Suppressor macrophage (primary cell): ENCODE measurements at places on chromosomes 3 and 15.
A peak's percentile ranks its signal among the peaks of the same experiment; 100 is the strongest.

- DNase-seq: peak; percentile 10
Measured at GRCh38 chr3:39103324-39103693, 4.1 kb downstream of the GORASP1 start.

GRCh38 chr3:46934498-46935167 is 41.9 kb downstream of the CCDC12 start:
- peak; percentile 35 for DNase-seq

DNA sequence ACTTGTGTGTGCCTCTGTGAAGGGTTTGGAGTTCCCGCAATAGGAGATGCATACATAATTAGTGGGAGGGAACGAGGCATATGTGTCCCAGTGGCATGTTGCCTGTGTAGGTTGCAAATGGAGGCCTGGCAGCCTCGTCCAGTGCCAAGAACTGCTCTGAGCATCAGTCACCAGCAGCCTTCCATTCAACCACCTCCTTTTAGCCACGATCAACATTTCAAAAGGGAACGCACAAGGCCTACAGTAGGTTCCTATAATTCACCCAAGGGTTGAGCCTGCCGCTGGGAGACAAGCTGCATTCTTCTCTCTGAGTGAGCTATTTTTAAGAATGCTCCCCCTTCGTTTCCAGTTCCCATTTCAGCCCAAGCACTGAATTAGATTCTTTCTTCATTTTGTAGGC is 78.8 kb upstream of the CTNNB1 start:
- DNase-seq: peak; percentile 79

GRCh38 chr3:141845407-141846049 is 30.9 kb upstream of the ATP1B3 start:
- no peak for DNase-seq

DNA sequence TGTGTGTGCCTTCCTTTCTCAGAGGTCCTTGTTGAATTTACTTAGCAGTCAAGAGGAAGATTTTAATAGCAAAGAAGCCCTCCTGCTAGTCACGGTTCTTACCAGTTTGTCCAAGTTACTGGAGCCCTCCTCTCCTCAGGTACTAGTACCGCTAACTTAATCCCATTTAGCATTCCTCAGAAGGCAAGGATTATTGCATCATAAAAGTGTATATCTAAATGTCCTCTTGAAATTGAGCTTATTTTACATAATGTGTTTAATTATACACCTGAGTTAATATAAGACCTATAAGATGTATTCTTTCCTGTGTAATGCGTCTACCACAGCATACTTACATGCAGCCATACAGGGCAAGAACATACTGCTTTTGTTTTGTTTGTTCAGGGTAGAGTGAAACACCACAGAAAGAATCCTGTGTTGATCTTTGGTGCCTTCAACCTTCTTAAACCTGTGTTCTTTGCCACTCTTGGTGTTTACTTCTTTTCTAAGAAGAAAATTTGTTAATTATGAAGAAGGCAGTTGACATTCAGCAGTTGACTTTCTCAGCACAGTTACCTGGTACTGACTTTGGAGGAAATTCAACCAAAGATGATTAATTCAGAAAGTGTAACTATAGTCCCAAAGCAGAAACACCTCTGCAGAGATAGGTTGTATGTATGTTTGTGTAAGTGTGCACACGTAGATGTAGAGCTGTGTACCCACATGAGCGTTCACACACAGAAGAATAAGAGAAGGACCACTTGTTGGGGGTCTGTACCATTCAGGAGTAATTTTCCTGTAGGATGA is 33.1 kb downstream of the POLG start:
- DNase-seq: no peak

DNA sequence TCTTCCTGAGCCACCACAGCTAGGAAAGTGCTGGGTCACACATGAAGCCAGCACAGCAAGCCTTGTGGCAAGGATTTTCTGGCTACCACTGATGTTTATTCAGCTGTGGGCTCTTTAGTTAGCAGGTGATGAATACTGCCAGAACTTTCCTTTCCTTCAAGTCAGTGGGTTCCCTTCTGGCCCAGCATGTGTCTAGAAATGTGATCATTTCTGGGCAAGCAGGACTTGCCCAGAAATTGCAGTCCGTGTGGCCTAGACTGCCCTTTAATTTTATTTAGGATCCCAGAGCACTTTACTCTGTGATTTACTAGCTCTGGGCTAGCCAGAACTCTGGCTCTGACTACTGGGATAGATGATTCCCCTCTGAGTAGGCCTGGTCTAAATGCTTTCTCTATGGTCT is 397.5 kb downstream of the ZIC4 start:
- DNase-seq: no peak

DNA sequence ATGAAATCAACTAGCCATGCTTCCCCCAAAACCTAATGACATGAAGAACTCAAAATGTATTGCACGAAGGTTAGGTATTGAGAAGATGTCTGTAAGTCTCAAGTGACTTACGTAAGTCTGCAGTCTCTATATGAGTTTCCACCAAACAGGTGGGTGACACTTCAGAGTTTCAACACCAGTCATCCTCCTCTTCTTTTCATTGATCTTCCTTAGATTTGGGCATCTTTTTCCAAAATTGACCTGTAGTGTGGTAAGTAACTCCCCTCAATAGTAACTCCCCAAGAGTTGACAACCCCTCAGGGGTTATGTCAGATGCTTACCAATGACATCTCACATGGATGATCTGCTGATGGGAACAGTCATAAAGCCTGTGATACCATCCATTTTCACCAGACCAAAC is 46.1 kb downstream of the GPR176 start:
- no peak for DNase-seq

DNA sequence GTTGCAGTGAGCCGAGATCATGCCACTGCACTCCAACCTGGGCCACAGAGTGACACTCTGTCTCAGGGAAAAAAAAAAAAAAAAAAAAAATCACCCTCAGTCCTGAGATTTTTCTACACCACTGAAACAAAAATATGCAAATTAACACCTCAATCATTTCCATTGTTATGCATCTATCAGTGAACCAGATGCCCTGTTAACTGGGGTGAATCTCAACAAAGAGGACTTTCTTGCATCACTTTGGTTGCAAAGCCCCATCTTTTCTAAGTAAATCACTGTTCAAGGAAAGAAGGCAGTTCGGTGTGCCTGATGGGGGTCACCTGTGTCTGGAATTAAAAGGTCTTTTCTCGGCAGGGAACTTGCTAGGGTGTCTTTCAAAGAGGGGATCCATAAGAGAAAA is 421.6 kb downstream of the EPHB1 start:
- no peak for DNase-seq

DNA sequence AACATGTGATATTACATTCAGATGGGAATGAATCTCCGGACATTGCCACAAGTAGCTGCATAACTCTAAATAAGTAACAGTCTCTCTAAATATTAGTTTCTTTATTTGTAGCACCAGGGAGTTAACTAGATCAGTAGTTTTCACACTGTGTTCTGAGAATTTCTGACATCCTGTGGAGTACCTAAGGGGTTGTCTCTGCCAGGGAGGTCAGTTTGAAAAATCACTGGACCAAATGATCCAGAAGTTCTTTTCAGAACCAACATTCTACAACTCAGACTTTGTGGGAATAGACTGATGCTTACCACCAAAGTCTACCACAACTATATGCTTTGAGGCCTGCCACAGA is 9.0 kb upstream of the ILDR1 start:
- DNase-seq: no peak

GRCh38 chr3:33956206-33956605 is 157.8 kb downstream of the PDCD6IP start:
- no peak for DNase-seq

DNA sequence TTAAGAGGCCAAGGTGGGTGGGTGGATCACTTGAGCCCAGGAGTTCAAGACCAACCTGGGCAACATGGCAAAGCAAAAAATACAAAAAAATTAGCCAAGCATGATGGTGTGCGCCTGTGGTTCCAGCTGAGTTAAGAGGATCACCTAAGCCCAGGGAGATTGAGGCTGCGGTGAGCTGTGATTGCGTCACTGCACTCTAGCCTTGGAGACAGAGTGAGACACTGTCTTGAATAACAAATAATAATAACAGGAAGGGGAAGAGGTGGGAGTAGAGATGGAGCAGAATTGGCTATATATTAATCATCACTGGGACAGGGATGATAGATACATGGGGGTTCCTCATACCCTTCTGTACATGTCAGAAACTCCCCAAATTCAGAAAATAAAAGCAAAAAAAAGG is 23.8 kb upstream of the NMB start:
- no peak for DNase-seq

GRCh38 chr3:160677459-160677881 is 510 bp downstream of the ARL14 start:
- no peak for DNase-seq

GRCh38 chr3:51519848-51520247 is 18.7 kb upstream of the RAD54L2 start:
- no peak for DNase-seq

GRCh38 chr3:181808053-181808452 is 96.3 kb downstream of the SOX2 start:
- no peak for DNase-seq

- DNase-seq: no peak
Measured at GRCh38 chr15:87746333-87746732, 510.2 kb downstream of the NTRK3 start.

GRCh38 chr3:122558605-122559004 is 5.5 kb downstream of the PARP9 start:
- no peak for DNase-seq

- DNase-seq: no peak
Measured at GRCh38 chr3:149442043-149442442, 32.5 kb upstream of the TM4SF4 start.
